NCI-H1092 (cell line): ENCODE measurements at places on chromosomes 4 and X.

GRCh38 chrX:149908308-149908707, 21.1 kb upstream of the HSFX4 start:
- DNase-seq = no peak

DNA sequence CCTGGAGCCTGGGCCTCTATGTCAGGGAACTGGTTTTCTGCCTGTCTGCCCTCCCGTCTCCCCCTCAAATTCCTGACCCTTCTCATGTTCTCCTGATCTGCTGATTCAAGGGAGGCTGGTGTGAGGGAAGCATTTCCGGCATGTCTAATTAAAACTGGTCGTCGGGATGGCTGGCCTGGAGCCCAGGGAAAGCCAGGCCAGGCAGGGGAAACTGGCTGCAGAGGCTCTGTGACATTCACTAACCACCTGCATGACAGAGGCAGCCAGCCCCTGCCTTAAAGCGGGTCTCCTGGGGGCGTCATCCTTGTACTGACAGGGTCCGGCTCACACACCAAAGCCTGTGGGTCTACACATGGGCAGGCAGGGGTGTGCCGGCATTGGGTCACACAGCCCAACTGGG, 35.2 kb downstream of the ABLIM2 start:
- peak; percentile 23 for DNase-seq

DNA sequence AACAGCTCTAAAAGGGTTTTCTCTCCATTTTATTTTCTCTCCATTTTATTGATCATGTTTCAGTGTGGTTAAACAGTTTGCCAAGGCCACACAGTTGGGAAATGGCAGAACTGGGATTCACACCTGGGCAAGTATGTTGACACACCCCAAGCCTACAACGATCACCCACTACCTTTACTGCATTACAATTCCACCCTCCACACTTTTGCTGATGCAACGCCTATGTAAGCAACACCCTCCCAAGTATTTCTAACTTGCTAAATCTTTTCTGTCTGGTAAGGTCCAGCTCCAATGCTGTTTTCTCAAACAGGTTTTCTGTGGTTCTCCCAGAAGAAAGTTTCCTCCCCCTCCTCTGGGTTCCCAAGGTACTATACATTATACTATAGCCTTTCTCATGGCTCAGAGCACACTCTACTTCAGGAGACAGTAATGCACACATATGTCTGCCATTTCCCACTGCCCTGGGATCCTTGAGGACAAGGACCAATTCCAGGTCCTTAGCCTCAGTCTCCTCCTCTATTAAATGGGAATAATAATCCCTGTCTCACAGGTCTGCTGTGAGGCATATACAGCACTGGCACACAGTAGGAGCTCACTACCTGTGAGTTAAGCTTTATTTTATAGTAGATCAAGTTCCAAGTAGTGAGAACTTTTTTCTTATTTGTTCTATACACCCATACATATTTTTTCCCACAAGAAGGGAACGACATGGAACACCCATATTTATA, 27.9 kb downstream of the IQSEC2 start:
- DNase-seq = no peak

DNA sequence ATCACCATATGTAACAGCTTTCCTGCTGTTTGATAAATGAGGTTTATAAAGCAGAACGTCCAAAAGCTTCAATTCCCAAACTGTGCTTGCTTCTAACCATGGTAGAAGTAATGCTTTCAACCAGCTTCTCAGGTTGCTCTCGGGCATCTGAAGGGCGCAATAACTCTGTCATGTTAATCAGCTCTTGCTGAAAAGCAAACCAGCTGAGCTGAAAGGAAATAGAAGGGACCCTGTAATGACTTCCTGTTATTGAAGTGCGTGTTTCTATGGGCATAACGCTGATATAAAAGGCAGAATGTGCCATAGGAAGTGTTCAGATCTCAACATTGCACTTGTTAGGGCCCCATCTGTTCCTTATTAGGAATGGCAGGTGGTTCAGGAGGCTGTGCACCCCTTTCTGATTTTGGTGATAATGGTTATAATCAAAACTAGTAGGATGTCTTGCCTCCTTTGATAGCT, 21.2 kb downstream of the HERC3 start:
- DNase-seq = peak; percentile 82

GRCh38 chr4:172750910-172751309, 417.7 kb upstream of the GALNT7 start:
- no peak for DNase-seq

GRCh38 chr4:182642831-182643230, 274.4 kb downstream of the DCTD start:
- DNase-seq = no peak

- no peak for DNase-seq
These were observed 8.1 kb upstream of the KLHL2 start for GRCh38 chr4:165199286-165199685.

- no peak for DNase-seq
These were observed 122.2 kb upstream of the PRKG2 start for GRCh38 chr4:81337211-81337610.

- no peak for DNase-seq
These were observed 314.3 kb upstream of the CLNK start for GRCh38 chr4:10998846-10999245.

GRCh38 chr4:186840771-186841301, 117.2 kb upstream of the FAT1 start:
- no peak for DNase-seq

- no peak for DNase-seq
These were observed 36.6 kb upstream of the GPR78 start for GRCh38 chr4:8543623-8544022.

DNA sequence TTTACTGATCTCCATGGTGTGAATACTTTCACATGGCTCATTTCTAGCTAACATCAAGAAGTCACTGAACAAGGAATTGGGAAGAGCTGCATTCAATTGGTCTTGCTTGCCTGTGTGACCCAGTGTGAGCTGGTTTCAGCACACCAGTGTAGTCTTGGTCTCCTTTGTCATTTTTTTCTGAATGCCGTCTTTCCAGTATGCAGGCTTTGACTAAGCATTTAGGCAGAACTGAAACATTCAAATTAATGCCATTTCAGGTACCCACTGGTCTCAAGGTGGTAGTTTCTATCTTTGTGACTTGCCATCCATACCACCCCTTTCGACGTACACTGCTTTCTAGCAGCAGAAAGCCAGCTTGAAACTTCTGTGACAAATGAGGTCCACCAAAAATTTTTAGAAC, 550.5 kb upstream of the BOD1L1 start:
- no peak for DNase-seq

GRCh38 chr4:72558655-72559054, 10.4 kb downstream of the ADAMTS3 start:
- no peak for DNase-seq

- no peak for DNase-seq
These were observed 2358.0 kb downstream of the PCDH7 start for GRCh38 chr4:33078145-33078544.

DNA sequence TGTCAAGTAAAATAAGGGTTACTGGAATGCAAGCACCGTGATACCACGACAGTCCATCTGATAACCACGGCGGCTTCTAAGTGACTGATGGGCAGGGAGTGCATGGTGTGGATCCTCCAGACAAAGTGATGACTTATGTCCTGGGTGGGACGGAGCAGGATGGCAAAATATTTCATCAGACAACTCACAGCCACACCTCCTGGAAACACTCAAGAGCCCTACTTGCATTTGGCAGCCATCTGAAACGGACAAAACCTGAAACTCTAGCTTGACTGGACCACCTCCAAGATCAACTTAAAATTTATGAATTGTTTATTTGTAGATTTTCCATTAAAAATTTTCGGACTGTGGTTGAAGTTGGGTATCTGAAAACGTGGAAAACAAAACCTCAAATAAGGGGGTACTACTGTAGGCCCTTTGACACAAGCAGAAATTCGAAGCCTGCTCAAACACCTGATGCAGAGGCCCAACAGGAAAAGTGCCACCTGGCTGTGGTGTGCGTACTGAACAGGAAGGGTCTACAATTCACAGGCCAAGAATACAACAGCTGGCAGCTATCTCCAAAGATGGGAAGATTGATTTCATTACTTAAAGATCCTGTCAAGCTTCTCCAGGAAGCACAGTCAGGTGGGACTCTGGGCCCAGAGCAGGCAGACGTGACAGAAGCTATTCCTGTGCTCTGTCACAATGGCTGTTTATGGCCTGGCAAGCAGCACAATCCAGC, 26.0 kb downstream of the LRIT3 start:
- no peak for DNase-seq

DNA sequence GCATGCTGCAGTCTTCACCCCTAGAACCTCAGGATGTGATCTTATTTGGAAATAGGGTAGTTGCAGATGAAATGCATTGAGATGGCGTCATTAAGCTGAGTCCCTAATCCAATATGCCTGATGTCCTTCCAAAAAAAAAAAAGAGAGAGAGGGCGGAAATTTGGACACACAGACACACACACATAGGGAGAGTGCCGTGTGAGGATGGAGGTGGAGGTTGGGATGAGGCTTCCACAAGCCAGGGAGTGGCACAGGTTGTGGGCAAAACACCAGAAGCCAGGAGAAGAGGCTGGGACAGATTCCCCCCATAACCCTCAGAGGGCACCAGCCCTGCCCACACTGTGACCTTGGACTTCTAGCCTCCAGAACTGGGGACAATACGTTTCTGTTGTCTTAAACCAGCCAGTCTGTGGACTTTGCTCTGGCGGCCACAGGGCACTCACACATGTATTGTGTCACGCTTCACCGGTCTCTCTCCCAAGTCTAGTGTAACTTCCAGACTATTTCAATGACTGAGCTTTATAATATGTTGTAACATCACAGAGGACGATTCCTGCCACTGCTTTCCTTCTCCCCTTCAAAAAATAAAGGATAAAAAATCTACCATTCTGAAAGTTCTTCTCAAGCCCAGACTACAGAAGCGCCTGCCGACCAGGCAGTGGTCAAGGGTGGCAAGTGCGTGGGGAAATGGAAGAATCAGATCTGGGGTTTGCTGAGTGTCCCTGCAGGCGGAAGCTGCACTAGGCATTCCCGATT, 35.8 kb upstream of the MAN2B2 start:
- DNase-seq = no peak

GRCh38 chr4:56575820-56576429, 70.3 kb downstream of the ARL9 start:
- no peak for DNase-seq

- peak; percentile 21 for DNase-seq
These were observed 64.6 kb upstream of the ENPP6 start for GRCh38 chr4:184282251-184282713.

DNA sequence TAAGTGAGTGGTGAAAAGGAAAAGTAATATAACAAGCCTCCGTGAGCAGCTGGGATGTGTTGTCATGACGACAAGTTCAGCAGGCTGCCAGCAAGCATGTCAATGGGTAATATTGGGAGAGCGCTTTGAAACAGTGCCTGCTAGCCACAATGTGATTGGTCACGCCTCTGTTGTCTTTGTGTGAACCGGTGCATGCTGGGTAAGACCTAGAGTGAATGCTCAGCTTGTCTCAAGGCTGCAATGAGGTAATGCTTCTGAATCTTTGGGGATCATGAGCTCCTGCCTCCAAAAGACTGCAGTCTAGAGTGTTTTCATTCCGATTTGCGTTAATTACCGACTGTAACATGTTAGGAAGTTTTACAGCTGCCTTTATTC, 54.9 kb downstream of the STOX2 start:
- peak; percentile 87 for DNase-seq

DNA sequence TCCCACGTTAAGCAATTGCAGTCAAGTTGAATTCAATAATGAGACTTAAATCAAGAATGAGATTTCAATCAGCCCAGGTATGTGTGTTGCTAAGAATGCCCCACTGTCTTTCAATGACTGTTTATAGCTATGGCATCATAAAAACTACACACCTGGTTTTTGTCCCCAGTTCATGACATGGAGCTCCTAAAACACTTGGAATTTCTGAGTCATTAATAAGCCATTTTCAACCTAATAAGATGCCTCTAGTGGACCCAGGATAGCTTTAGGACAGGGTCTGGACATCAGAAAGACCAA, 72.7 kb upstream of the STS start:
- no peak for DNase-seq

DNA sequence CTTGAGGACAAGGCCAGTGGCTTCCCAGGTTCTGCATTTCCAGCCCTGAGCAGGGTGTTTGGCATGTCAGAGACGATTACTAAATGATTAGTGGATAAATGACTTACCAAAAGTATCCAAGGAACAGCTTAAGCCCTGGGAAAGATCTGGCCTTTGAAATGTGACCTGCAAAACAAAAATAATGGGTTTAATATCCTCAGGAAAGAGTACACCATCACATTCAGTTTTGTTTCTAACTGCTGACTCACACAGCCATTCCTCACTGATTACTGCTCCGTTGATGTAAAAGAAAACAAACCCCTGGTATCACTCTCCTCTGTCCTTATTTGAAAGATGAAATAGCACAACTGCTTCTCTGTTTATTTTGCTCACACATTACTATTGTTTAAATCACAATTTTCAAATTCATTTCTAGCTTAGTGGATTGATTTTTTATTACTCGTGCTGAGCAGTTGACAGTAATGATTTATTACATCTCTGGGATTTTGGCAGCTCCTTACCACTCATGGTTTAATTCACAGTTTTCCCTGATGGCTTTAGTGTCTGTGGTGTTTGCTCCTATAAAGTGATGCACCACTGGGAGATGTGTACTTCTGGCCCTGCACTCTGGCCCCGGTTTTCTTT, 117.0 kb downstream of the CBLL2 start:
- DNase-seq = peak; percentile 14

DNA sequence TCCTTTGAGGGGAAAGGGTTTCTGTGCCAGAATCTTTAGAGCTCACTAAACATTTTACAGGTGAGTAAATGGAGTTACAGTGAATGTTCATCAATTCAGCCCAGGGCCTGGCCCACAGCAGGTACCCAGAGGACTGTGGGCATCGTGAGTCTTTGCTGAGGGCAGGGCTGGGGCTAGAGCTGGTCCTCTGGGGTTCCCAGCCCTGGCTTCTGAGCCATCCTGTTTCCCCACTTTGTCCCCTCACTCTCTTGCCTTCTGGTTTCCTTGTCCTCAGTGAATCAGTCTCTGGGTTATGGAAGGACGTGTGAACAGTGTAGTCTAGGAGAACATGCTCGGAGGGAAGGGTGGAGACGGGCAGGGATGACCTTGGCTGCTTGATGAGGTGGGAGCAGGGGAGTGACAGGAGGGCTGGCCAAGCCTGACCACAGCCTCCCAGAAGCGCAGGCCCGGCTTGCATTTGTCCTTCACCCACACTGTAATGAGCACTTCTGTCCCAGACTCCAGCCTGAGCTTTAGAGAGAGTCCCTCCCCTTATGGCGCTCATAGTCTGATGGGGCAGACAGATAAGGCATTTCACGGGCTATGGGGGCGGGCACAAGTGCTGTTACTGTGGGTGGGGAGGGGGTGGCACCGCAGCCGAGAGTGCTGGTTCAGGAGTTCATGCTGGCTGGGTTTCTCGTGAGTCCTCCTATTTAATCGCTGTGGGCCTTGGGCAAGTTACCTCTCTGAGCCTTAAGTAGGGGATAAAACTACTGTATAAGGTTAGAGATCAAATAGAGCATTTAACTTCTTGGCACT, 17.3 kb downstream of the TBC1D14 start:
- no peak for DNase-seq

GRCh38 chr4:164871673-164872072, 5.3 kb upstream of the APELA start:
- no peak for DNase-seq
